A549 treated with Hydrocortisone at 1 μM for 4 hours (cell line): ENCODE measurements at places on chromosomes 2 and 18. TPM values are rescaled to one million over a fixed set of nuclear protein-coding genes. Genes with fewer than 3 reads are reported as not detected.

Gene CHST10
- 13.9 to 16.3 TPM (median 14.2 TPM) in 5 replicates for total RNA-seq

Gene CDH20
- not detected in 5 replicates for total RNA-seq

Gene ZAP70
- 0.10 to 0.12 TPM in 2 of 5 replicates, not detected in the others for total RNA-seq

Gene BMP10
- not detected in 5 replicates for total RNA-seq

Gene RTP5
- not detected in 5 replicates for total RNA-seq

Gene ATOH8
- 14.5 to 20.4 TPM (median 19.1 TPM) in 5 replicates for total RNA-seq

Gene FBLN7
- total RNA-seq = 0.44 to 0.66 TPM (median 0.56 TPM) in 5 replicates

Gene NAT8
- total RNA-seq = not detected in 5 replicates

Gene SPC25
- total RNA-seq = 17.2 to 22.0 TPM (median 18.9 TPM) in 5 replicates

Gene MARCHF4
- 23.4 to 28.5 TPM (median 26.3 TPM) in 5 replicates for total RNA-seq

Gene CDK5R2
- total RNA-seq = 4.4 to 6.8 TPM (median 6.5 TPM) in 5 replicates

Gene LRRC30
- total RNA-seq = not detected in 5 replicates

Gene GPR39
- 6.8 to 7.6 TPM (median 7.0 TPM) in 5 replicates for total RNA-seq

Gene DHRS9
- 3.0 to 4.7 TPM (median 3.9 TPM) in 5 replicates for total RNA-seq
